ENCODE measurements at places on chromosomes 11 and 22.

DNA sequence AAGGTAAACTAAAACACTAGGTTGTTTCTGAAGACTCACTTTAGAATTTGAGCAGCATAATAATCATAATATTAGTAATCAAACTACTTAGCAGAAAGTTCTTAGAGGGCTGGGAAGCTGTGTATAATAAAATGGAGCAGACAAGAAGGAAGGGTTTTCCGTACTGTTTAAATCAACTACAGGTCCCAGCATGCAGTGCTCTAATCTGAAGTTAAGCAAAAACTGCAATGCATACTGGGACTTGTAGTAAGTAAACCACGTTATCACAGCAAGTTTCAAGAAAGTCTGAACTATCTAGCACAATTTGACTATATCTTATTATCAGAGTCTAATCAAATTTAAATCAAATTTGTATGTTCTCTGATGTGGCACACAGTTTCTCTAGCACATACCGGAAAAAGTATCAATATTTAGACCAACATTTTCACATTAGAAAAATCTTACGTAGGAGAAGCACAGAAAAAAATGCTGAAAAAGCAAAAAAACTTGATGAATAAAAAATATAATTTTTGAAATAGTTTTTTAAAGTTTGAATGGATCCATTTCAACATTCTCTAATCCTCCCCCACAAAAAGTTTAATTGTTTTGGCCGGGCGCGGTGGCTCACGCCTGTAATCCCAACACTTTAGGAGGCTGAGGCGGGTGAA, 8.2 kb downstream of the PHF21A start:
- DNase-seq: no peak

GRCh38 chr11:31487848-31488247, 21.6 kb downstream of the IMMP1L start:
- DNase-seq: no peak

- DNase-seq: no peak
Measured at GRCh38 chr11:34634694-34635062, 13.8 kb downstream of the EHF start.

GRCh38 chr11:111697933-111698371, 68.2 kb downstream of the PPP2R1B start:
- DNase-seq: no peak

GRCh38 chr11:96313163-96313562, 29.8 kb downstream of the MAML2 start:
- DNase-seq: no peak

DNA sequence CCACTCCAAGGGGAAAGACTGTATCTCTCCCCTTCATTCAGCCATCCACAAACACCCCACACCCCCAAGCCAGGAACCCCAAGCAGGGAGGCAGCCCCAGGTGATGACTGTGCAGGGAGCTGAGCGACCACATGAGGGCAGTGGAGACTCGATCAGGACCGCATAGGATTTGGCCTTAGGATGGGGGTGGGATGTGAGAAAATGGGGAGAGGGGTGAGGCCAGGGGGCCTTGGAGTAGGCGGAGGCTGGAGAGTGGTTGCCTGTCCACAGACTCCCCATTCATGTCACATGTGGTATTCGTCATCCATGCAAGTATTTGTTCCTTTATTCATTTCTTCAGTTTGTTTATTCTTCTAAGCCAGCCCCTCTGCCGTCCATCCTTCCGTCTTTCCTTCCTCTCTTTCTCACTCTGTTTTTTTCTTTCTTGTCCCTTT, 2.7 kb upstream of the RHOD start:
- no peak for DNase-seq

DNA sequence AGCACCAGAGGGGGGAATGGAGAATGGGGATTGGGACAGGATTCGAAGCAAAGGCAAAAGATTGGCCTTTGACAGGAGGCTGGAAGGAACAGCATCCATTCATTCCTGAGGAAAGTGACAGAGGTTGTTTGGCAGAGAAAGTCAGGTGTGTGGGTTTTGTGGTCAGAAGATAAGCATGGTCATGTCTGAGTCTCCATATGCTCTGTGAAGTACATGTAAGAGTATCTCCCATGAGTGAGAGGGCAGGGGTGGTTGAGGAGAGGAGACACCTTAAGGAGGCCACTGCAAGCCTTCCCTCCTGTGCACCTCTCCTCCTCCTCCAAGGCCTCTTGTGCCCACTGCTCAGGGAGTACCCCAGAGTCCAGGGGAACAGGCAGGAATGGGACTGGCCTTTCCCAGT, 1.9 kb upstream of the NLRP10 start:
- DNase-seq: no peak

DNA sequence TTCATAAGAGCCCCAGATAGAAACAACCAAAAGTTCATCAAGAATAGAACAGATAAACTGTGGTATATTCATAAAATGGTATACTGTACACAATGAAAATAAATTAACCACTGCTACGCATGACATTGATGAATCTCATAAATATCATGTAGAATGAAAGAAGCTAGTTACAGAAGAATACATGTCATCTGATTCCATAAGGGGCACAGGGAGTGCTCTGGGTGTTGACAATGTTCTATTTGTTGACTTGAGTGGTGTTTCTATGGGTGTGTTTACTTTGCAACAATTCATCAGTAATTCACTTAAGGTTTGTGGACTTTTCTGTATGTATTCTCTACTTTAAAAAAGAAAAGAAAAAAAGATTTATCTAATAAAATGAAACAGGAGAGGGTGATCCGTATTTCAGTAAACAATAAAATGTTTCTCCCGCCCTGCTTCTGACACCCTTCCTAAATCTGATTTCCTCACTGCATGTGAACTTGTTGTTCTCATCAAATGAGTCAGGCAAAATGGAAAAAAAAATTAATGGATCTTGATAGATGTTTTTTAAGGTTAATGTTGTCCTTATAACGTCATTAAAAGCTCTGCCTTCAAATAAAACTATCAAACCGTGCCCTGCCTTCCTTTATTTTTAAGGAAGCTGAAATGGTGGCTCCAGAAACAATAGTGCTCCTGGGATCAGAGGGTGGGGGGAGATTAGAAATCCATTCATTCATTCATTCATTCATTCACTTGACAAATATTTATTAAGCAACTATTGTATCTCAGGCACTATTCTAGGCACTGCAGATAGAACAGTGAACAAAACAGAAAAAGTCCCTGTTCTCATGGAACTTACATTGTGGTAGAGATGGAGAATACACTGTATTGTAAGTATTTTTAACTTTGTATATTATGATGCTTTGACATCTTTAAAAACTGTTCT, 77.2 kb upstream of the CD44 start:
- no peak for DNase-seq

DNA sequence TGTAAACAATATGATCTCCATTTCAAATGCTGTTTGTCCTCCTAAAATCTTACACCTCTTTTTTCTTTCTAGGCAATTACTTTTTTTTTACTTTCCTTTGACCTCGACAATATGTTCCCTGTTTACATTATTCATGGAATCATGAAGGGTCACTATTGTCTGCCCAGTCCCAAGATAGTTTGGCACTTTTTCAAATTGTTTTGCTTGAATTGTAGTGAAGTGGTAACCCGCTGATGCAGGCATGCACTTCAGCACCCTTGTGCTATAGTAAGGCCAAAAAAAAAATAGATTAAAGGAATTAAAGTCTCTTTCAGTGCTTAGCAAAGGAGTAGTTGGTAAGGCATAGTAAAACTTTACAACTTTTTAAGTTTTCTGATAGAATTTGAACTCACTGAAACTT, 90.9 kb downstream of the PAX6 start:
- no peak for DNase-seq

- no peak for DNase-seq
Measured at GRCh38 chr22:31090217-31091085, 9.3 kb downstream of the SMTN start.

GRCh38 chr22:50473088-50473487, 1.7 kb downstream of the SBF1 start:
- no peak for DNase-seq

DNA sequence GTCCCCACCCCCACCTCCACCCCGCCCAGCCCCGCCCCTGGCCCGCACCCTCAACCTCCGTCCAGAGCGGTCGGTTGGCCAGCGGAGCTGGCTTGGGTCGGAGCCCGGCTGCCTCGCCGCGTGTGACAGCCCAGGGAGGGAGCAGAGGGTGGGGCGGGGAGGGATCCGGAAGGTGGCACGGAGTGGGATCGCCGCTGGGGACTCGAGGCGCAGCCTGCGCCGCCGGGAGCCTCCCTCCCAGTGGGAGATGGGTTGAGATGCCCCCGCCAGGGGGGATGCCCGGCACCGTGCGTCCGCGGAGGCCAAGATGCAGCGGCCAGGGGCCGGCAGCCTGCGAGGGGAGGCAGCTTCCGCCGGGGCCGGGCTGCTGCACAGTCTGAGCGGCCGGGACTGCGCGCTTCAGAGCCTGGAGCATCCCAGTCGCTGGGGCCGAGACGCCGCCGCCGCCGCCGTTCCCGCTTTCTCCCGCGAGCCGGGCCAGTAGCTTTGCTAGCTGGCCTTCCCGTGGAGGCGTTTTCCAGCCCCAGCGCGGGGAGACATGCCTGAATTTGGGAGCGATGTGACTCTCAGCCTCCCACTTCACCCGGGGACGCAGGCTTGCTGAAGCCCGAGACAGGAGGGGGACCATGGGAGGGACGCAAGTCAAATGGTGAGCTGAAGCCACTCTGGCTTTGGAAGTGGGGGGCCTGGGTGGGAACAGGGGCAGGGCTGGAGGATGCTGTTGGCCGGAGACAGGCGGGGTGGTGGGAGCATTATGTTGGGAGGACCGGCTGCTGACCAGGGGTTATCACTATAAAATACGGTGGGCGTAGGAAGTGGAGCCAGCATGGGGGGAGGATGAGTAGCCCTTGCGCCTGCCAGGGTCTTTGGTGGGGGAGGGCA, 40.2 kb downstream of the DIXDC1 start:
- DNase-seq: no peak

GRCh38 chr11:2209900-2210321, 38.3 kb upstream of the TH start:
- DNase-seq: no peak

GRCh38 chr11:46917109-46917761, 1.1 kb downstream of the LRP4 start:
- no peak for DNase-seq

DNA sequence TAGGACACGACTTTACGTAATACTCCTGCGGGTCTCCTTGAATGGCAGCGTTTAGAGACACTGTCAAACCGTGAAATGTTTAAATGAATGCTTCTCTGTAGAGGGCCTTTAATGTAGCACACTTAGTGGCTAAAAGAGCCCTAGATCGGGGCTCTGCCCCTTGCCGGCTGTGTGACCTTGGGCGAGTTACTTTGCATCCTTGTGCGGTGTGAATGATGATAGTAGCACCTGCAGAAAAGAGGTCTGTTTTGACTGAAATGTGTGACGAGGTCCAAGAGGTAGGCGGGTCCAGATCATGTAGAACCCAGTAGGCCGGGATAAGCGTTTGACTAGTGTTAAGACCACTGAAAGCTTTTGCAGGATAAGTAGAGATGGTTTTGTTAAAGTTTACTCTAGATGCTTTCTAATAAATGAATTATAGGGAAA, 866 bp downstream of the MED17 start:
- DNase-seq: no peak

DNA sequence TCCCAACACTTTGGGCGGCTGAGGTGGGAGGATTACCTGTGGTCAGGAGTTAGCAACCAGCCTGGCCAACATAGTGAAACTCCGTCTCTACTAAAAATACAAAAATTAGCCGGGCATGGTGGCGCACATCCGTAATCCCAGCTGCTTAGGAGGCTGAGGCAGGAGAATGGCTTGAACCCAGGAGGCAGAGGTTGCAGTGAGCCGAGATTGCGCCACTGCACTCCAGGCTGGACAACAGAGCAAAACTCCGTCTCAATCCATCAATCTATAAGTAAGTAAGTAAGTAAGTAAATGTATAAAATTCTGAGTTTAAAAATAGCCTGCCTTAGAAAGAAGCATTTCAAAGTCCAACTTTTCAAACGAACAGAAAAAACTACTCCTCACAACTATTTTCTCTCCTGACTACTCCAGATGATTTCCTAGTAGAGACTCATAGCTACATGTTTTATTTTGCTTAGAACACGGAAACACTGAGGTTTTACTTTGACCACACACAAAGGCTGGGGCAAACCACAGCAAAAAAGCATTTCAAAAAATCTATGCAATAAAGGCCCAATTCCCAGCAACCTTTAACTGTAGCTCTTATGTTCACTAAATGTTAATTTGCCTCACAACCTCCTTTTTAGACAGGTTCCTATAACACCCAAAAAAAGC, 16.3 kb downstream of the SPTY2D1 start:
- DNase-seq: no peak

All from cerebellar nuclear complex (tissue), 1 donor.